ENCODE measurements at places on chromosomes 3 and 15.

- DNase-seq = peak; percentile 90
Measured at GRCh38 chr3:73605412-73605811, 19.3 kb downstream of the PDZRN3 start.

GRCh38 chr3:39848365-39848764, 39.0 kb downstream of the MYRIP start:
- no peak for DNase-seq

GRCh38 chr3:112817271-112817670, 29.4 kb downstream of the CD200R1L start:
- DNase-seq = peak; percentile 46

- DNase-seq = no peak
Measured at GRCh38 chr3:191809326-191809949, 348.5 kb downstream of the PYDC2 start.

GRCh38 chr3:49882166-49882565, 12.5 kb upstream of the CAMKV start:
- peak; percentile 25 for DNase-seq

DNA sequence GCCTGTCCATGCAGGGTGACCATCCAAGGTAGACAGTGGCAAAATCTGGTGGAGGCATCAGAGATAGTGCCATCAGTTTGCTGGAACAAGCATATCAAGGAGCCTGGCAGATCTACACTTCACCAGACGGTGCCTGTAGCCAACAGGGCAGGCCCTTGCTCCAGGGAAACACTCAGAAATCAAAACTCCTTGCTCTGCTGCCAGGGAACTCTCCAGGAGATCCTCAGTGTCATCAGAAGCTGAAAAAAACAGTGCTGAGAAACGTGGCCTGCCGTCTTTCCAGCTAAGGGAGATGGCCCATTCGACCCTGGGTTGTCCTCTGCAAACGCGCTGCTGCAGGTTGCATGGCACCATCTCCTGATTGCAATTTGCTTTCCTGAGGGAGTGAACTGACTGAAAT, 30.5 kb upstream of the ATP13A3 start:
- peak; percentile 31 for DNase-seq

GRCh38 chr3:139893963-139894642, 40.9 kb upstream of the CLSTN2 start:
- DNase-seq = no peak

- DNase-seq = no peak
Measured at GRCh38 chr3:155643581-155644165, 101.2 kb downstream of the PLCH1 start.

- no peak for DNase-seq
Measured at GRCh38 chr15:32903591-32904290, 185.9 kb downstream of the GREM1 start.

DNA sequence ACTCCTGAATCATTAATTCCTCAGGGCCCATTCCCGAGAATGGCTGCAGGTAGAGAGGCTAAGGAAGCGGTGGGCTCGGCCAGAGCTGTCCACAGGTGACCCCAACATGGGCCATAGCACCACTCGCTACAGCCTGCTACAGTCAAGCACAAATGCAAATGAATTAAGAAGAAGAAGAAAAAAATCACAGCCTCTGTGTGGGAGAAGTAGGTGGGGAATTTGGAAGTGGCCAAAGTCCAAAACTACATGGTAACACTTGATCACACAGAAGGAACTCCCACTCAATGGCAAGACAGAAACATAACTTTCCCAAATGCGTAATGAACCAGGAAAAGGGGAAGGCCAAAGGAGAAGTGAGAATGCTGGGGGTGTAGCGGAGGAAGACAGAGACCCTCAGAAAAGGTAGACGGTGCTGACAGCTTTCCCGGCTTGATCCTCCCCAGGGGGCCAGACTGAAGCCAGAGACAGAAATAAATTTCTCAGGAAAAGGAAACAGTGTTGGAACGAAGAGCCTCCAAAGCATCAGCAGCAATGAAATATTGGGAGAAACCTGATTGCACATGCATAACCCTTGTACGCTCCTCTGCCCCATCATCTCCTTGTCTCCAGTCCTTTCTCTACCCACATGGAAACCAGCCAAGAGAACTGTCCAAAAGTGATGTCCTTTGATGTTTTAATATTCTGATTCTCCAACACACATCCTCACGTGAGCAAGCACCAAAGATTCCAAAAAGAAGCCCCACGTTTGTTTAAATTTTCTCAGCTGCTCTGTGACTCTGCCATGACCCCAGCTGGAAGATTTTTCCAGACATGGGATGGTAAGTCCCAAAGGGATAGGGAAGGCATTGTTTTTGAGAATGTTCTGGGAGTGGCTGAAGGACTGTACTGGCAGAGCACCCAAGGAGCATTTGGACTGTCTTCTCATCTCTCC, 107.6 kb downstream of the OXNAD1 start:
- no peak for DNase-seq

GRCh38 chr3:133023362-133023761, 14.8 kb upstream of the TMEM108 start:
- DNase-seq = no peak

GRCh38 chr15:58440158-58440910, 8.5 kb downstream of the LIPC start:
- peak; percentile 76 for DNase-seq

- no peak for DNase-seq
Measured at GRCh38 chr15:79535536-79535935, 103.4 kb downstream of the MINAR1 start.

GRCh38 chr15:74035121-74036017, 40.9 kb downstream of the PML start:
- DNase-seq = no peak

DNA sequence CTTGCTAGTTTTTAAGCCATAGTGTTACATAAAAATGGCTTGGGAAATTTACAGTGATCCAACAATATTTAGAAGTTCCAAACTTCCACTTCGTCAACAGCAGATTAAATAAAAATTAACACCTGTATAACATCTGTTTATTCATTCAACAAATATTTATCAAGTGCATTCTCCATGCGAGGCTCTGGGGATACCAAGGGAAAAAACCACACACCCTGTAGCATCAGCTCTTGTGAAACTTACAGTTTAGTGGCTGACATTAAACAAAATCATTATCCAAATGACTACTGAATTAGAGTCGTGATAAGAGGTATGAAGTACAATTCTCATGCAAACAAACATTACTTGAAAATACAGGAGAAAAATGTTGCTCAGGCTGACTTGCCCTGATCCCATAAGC, 122.9 kb downstream of the DLG1 start:
- DNase-seq = no peak

DNA sequence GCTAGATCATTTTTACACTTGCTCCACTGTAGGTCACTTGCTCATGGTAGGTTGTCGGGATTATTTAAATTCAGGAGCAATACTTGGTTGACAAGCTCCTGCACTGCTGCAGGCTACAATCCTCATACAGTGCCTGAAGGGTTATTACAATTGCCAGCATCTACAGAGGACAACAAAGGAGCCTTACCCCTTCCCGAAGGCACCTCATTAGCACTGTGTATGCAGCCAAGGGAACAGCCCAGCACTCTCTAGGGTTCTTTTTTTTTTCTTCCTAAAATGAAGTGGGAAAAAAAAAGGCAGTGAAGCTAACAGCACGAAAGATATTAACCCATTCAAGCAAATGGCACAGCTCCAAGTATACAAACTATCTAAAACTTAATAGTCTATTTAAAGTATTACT, 142.7 kb downstream of the ULK4 start:
- no peak for DNase-seq

DNA sequence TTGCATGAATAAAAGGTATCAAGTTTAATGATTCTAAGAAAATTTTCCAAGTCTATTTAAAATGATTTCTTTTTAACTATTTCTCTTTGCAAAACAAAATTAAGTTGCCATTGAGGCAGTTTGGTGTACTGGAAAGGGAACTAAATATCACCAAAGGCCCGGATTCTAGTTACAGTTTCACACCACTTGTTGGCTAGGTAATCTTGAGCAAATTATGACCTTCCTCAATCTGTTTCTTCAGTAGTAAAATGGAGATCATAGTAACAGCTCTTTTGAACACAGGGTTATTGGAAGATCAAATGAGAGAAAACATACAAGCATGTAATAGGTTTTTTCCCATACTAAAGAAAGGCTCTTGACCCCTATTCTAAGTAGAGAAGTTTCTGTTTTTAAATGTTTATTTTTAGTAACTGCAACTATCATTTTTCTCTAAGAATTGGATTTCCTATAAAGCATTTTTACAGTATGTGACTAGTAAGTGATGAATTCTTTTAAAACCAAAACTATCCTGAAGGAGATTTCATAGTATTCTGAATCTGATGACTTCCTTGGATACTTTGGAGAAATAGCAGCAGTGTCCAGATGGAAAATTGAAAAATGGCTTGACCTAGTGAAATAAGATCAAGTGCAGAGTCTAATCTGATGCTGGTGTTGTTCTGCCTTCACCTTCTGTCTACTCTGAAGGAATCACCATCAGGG, 15.7 kb downstream of the SCAANT1 start:
- no peak for DNase-seq

DNA sequence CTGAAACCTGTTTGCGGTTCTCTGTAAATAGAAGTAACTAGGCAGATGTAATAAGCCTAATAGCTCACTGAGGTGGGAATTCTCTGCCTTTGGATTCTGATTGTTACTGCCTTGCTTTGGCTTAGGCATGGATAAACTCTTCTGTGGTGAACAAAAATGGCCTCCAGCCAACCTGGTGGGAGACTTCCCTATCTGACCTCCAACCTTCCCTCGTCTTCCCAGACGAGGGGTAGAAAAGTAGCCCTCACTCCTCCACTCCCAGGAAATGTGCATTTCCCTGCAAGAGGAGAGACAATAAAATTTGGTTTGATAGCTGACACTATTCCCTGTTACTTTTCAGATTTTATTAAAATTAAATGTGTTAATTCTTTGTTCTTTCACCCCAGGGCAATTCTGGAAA, 606 bp upstream of the CD96 start:
- DNase-seq = no peak

GRCh38 chr3:106302451-106303221, 433.8 kb upstream of the CBLB start:
- DNase-seq = no peak

DNA sequence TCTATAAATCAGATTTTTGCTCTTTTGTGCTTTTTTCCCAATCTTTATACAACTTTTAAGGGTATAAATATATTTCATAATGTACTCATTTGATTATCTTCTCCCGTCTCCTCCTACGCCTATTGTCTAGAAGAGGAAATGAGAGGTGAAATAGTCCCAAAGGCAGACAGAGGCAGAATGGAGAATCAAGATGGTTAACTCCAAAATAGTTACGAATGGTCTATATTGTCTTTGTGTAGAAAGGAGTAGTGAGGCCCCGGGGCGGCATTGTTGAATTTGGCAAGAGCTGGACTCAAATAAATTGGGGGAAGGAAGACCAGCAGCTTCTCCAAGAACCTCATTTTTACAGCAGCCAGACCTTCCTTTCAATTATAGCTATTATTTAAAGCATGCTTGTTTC, 23.9 kb downstream of the ITPR1 start:
- DNase-seq = no peak

DNA sequence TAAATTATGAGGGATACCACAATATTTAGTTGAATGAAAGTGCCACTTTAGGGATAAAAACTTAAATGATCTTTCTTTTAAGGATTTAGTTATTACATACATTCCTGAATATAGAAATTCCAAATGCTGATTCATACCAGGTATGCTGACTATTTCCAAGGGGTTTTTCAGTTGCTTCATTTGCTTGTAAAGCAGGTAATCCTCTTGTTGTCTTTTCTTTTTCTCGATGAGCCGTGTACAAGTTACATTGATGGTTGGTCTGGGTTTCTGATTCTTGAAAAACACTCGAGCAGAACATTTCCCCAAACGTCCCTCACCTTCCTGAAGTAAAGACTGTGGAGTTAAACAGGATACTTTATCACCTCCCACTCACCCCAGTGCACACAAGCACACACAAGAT, 21.7 kb downstream of the RARRES1 start:
- DNase-seq = no peak

GRCh38 chr3:138260611-138261010, 69.0 kb downstream of the NME9 start:
- no peak for DNase-seq

GRCh38 chr3:54660714-54661132, 267.1 kb downstream of the LRTM1 start:
- peak; percentile 7 for DNase-seq

DNA sequence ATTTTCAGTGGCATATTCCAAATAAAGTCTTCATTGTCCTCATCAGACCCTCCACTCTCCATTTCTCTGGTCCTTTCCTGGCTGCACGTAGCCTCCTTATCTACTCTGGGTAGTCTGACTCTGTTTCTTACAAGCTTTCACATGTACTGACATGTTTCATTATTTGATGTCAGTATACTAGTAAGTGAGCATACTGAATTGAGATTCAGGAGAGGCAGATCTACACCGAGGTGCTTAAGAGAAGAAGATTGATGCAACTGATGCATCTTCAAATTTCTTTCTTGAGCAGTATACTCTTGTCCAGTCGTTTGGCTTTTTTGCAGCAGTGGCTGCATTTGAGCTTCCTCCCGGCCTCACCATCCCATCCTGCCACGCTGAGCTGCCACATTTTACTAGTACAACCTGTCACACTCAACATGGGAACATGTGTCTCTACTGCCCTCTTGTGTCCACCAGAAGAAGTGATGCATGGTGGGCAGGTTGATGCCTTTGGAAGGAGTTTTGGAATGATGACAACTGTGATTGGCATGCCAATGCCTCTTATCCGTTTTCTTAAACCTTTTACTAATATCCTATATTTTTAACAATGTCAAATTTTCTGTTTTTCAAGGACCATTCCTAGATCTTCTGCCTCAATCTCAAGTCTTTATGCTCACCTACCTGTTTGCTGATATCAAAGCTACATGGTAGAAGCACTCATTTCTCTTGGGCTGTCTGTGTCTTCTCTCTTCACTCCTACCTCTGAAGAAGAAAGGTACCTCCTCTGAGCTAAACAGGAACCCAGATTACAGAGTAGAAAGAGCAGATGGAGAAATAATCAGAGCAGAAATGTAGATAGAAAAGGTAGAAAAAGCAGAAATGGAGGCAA, 38.7 kb downstream of the GUCA1C start:
- peak; percentile 5 for DNase-seq

GRCh38 chr15:62296756-62297507, 131.8 kb upstream of the C2CD4B start:
- DNase-seq = no peak
